ENCODE measurements at places on chromosomes 6 and 20. TPM values are rescaled to one million over a fixed set of nuclear protein-coding genes. Genes with fewer than 3 reads are reported as not detected.

DNA sequence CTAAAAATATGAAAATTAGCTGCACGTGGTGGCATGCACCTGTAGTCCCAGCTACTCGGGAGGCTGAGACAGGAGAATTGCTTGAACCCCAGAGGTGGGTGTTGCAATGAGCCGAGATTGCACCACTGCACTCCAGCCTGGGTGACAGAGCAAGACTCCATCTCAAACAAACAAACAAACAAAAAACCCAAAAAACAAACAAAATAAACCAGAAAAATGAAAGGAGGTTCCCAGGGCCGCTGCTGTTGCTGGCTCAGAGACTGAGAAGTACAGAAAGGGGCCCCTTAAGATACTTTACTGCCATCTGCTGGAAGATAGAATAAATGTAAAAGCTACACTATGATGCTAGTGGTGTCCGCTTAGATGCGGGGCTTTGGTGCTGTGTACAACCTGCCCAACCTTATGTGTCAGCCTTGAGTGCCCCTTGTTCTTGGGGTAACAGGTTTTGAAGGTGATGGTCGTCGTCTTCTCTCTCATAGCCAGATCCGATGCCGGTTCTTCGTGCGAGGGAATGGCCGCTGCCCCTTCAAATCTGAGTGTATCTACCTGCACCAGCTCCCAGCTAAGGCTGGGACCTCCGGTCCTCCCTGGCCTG, 2.8 kb upstream of the FANCE start:
- no peaks in the 10 kb centered on the region for H3K27me3 ChIP-seq
- H3K36me3 ChIP-seq, result no peaks in the 10 kb centered on the region
- DNase-seq, result no peak
- no peak overlapping the region for H3K27ac ChIP-seq

DNA sequence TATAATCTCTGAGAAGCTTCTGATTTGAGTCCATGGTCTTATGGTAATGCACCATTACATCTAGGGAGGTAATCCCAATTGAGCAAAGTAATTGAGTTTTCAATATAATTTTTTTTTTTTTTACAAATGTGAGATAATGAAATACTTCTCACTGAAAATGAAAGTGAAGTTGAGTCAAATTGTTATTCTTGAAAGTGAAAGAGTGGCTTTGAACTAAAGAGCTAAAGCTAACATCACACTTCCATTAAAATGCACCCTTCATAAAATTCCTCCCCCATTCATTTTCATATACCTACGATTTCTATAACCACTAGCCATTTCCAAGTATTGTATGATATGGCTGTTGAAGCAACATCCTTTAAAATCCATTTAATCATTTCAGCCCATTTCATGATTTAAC, 149.1 kb upstream of the IMPG1 start:
- H3K4me1 ChIP-seq, result no peaks in the 10 kb centered on the region
- no peak overlapping the region for H3K4me3 ChIP-seq
- no peak for DNase-seq
- no peak overlapping the region for H3K27ac ChIP-seq

- DNase-seq, result no peak
- no peaks in the 10 kb centered on the region for H3K36me3 ChIP-seq
- H3K4me3 ChIP-seq, result no peak overlapping the region
- H3K27me3 ChIP-seq, result peaks cover 5% of the 10 kb centered on the region
- no peaks in the 10 kb centered on the region for H3K4me1 ChIP-seq
- H3K27ac ChIP-seq, result no peak overlapping the region
Observed at GRCh38 chr6:47041741-47042140, 391 bp downstream of the ADGRF1 start.

DNA sequence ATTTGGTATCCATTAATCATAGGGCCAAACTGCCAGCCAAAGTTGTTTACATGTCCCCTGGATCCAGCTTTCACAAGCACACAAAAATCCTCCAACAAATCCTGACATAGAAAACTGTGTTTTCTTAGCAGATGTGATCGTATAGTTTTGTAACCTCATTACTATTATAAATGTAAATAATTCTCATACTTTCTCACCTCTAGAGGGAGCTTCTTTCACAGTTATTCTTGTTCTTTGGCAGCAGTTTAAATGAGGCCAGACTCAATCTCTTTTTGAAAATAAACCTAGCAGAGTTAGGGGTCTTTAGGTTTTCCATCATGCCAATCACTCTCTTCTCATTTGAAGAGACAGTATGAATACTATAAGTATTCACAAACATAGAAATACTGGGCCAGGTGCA, 17.0 kb upstream of the ZNF318 start:
- H3K4me1 ChIP-seq, result peaks cover 59% of the 10 kb centered on the region
- H3K4me3 ChIP-seq, result peak overlapping the region; percentile 52
- DNase-seq, result no peak
- H3K27ac ChIP-seq, result peak overlapping the region; percentile 10
- peaks cover 29% of the 10 kb centered on the region for H3K27me3 ChIP-seq

DNA sequence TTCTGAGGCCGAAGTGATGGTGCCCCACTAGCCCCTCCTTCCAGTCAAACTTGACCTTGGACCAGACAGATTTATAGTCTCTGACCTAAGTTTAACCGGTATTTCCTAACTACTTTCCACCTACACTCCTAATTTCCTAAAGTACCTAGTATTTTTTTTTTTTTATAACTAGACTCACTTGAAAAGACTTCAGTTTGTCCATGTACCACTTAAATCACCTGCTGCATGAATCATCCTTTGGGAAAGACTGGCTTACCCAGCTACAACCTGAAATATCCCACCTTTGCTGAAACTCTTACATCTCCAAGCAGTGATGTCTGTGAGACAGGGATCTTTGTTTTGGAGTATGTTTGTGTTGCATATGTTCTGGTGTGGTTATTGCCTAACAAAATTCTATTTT, 71.1 kb downstream of the ZDHHC14 start:
- no peaks in the 10 kb centered on the region for H3K36me3 ChIP-seq
- no peak overlapping the region for H3K4me3 ChIP-seq
- peaks cover 13% of the 10 kb centered on the region for H3K4me1 ChIP-seq
- DNase-seq, result no peak
- no peak overlapping the region for H3K27ac ChIP-seq

DNA sequence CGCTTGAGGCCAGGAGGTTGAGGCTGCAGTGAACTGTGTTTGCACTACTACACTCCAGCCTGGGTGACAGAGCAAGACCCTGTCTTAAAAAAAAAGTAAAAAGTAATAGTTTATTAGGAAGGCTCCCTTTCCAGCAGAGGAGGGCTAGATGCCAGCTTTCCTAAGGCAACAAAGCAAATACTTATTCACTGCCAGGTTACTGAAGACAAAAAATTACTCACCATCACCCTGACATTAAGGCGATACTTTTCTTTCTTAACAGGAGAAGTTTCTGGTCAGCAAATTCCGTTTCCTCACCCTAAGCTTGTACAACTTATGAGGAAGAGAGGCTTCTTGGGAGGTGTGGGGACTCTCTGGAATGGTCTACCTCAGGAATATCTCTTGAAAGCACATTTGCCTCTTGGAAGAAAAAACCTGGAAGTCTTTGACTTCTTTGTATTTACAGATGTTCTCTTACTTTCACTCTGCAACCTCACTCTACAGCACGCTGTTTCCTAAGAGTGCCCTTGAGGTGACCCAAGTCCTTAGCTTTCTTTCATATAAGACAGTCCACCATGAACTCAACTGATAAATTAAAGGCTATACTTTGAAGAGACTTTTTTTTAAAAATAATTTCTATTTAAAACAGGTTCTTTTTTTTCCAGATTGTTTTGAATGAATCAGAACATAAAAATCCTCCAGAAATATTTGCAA, 52.9 kb upstream of the TRAF3IP2 start:
- peaks cover 14% of the 10 kb centered on the region for H3K4me1 ChIP-seq
- no peak overlapping the region for H3K27ac ChIP-seq
- no peak for DNase-seq
- H3K27me3 ChIP-seq, result no peaks in the 10 kb centered on the region

- no peak overlapping the region for H3K4me3 ChIP-seq
- H3K27ac ChIP-seq, result no peak overlapping the region
- H3K4me1 ChIP-seq, result peaks cover 3% of the 10 kb centered on the region
- H3K36me3 ChIP-seq, result no peaks in the 10 kb centered on the region
Observed at GRCh38 chr6:143053856-143054255, 6.8 kb upstream of the AIG1 start.

DNA sequence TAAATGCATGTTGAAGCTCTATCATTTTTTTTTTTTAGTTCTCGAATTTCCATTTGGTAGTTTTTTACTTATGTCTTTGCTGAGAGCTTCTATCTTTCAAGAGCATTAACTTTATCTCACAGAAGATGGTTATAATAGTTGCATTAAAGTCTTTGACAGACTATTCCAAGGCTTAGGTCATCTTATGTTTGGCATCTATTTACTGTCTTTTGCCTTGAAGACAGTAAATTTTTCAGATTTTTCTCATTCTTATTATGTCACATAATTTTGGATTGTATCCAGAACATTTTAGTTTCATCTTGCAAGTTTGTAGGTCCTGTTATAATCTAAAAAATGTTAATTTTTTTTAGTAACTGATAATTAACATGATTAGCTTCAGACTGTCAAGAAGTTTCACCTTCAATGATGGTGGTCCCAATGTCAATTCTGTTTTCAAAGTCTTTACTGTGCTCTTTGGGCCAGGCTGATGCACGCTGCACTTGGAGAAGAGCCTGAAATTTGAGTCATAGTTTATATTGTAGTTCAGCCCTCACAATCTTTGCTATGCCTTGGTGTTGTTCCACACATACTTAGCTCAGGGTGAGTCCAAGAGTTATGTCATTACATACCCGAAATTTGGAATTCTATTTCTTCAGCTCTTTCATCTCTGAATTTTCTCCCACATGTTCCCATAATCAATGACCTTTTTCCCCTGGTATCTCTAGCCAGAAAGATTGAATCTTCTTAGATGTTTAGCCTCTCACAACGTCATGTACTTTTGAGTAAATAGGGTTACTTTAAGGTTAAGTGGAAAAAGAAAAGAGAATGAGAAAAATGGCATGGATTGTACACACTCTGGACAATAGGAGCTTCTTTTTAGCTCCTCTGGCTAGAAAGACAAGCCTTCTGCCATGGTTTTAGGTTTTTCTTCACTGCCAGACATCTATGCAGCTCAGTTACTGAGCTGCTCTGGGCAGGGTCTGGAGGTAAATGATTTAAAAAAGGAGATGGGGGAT, 110.3 kb upstream of the BTBD3 start:
- no peak overlapping the region for H3K4me3 ChIP-seq
- no peaks in the 10 kb centered on the region for H3K4me1 ChIP-seq
- no peak for DNase-seq
- no peaks in the 10 kb centered on the region for H3K27me3 ChIP-seq
- H3K27ac ChIP-seq, result no peak overlapping the region

- H3K27me3 ChIP-seq, result peaks cover 21% of the 10 kb centered on the region
- no peak overlapping the region for H3K4me3 ChIP-seq
- no peak overlapping the region for H3K27ac ChIP-seq
- no peaks in the 10 kb centered on the region for H3K36me3 ChIP-seq
Observed at GRCh38 chr20:4226330-4227084, 211.1 kb upstream of the RNF24 start.

DNA sequence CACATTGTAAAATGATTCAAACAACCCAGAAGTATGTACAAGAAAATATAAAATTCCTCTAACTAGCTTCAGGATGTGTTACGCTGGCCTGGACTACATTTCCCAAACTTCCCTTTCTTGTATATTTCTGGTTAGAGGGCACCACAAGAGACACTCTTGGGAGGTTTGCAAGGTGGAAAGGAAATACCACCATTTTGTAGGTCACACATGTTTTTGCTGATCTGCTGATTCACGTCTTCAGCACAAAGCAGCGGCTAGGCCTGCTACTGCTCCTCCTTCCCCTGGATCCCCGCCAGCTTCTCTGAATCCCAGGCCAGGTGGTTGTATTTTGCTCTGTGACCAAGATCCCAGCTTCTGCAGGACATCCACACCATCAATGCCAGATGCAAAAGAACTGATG, 104.2 kb downstream of the AGPAT4 start:
- H3K36me3 ChIP-seq, result no peaks in the 10 kb centered on the region
- H3K27ac ChIP-seq, result no peak overlapping the region
- DNase-seq, result no peak
- H3K4me3 ChIP-seq, result no peak overlapping the region

GRCh38 chr6:149366267-149366921, 33.7 kb upstream of the SUMO4 start:
- peaks cover 27% of the 10 kb centered on the region for H3K4me1 ChIP-seq
- H3K36me3 ChIP-seq, result peaks cover 19% of the 10 kb centered on the region
- no peak overlapping the region for H3K27ac ChIP-seq
- no peak overlapping the region for H3K4me3 ChIP-seq
- no peaks in the 10 kb centered on the region for H3K27me3 ChIP-seq
- no peak for DNase-seq

DNA sequence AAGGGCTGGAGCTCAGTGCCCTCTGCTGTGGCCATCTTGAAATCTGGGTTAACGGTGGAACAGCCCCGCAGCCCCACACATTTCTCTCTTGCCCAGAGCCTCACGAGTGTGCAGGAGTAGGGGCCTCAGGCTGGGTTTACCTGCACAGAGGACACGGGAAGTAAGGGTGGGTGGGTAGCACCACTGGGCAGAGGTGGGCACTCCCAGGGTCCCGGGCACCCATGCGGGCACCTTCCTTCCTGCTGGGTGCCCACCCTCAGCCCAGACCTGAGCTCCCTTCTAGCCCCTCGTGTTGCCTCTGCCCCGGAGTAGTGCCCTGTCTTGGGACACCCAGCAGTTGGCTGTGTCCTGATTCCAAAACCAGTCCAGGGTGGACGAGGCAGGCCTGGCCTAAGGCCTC, 11.2 kb downstream of the COL9A3 start:
- H3K36me3 ChIP-seq, result no peaks in the 10 kb centered on the region
- no peak overlapping the region for H3K27ac ChIP-seq
- no peaks in the 10 kb centered on the region for H3K4me1 ChIP-seq
- H3K27me3 ChIP-seq, result no peaks in the 10 kb centered on the region
- DNase-seq, result no peak

GRCh38 chr6:65199121-65199520, 507.9 kb downstream of the EYS start:
- H3K4me1 ChIP-seq, result no peaks in the 10 kb centered on the region
- peaks cover 7% of the 10 kb centered on the region for H3K36me3 ChIP-seq
- no peak overlapping the region for H3K4me3 ChIP-seq

SEL1L2 gene
- total RNA-seq, result not detected

SLC22A7 gene
- not detected for total RNA-seq

HLA-DQB1 gene
- total RNA-seq, result 48.6 TPM

GNMT gene
- 1.1 TPM for total RNA-seq

DNAH8 gene
- 0.22 TPM for total RNA-seq

NKX2-2 gene
- not detected for total RNA-seq

LY86 gene
- total RNA-seq, result 0.61 TPM

SNPH gene
- total RNA-seq, result 1.9 TPM

Data from natural killer cell treated with Interleukin-12 subunit alpha and Interleukin-12 subunit beta and Interleukin-15 and Interleukin-18, amount 100 ng/mL, for 72 hours (primary cell).